ENCODE measurements at places on chromosomes 7 and 10.

DNA sequence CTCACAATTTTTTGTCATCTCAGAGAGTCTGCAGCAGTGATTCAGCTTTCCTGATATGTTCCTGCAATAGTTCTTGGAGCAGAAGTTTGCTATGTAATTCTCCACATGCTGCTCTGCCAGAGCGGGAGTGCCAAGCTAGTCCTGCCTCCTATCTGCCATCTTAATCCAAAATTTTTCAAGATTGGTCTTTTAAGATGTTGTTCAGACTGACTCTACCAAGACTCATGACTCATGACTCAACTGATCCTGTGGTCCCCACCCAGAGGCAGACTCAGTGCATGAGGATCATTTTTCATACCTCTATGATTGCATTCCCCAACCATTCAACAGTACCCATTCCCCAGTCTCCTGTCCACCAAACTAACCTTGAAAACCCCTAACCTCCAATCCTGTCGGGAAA lies 470.8 kb downstream of the INHBA start:
- DNase-seq = no peak

DNA sequence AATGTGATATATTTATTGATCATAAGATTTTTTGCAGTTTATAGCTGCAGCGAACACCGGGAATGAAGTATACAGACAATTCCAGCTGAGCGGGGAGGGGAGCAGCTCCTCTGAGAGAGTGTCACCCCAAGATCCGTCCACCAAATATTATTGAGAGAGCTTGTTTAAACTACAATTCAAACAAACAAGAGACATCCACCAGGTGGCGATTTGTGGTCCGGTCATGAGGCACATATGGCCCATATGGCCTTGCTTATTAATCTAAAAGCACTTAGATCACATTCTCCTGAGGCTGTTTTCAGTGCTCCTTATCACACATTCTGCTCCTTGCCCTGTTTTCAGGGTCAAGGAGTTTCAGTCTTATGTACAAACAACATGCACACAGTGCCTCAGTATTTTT lies 83.1 kb downstream of the THSD7A start:
- DNase-seq = no peak

DNA sequence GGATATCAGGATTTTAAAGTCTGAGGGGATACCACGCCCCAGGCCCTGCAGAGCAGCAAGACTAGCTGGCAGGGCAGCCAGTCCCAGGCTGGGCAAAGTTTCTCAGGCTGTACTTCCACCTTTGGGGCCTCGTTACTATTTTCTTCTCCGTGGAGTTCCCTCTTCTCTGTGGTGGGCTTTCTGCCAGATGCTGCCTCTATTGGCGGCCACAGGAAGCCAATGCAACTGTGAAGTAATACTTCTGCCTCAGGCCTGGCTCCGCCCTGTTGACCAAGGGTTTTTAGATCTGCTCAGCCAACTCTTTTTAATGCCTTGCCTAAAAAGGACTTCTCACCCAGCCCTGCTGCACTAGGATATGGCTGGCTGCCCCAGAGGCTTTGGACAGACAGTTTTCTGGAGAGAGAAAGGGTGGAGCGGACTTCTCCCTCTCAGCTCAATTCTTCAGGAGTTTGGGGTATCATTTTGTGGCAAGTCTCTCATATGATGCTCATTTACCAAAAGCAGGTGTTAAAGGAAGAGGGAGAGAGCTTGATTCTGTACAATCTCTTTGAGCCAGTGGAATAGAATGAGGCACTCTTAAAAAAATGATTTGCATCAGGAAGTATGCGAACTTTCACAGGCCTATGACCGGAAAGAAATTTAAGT lies 67.4 kb downstream of the HHEX start:
- DNase-seq = no peak

- no peak for DNase-seq
These were observed 40.7 kb downstream of the SGMS1 start for GRCh38 chr10:50582766-50583762.

DNA sequence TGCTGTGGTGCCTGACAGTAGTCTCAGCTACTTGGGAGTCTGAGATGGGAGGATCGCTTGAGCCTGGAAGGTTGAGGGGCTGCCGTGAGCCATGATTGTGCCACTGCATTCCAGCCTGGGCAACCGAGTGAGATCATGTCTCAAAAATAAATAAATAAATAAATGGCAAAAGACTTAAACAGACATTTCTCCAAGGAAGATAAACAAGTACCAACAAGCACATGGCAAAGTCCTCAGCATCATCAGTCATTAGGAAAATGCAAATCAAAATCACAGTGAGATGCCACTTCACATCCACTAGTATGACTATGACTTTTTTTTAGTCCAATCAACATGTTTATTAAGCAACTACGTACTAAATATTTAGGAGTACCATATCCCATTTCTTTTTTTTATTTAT lies 21.3 kb upstream of the KPNA7 start:
- no peak for DNase-seq
